ENCODE measurements at places on chromosomes 3 and 15. TPM values are rescaled to one million over a fixed set of nuclear protein-coding genes. Genes with fewer than 3 reads are reported as not detected.

The AP3B2 gene
- under 0.01 TPM for total RNA-seq

The GOLGA6L4 gene
- 0.36 TPM for total RNA-seq

GRCh38 chr3:194556086-194557056, 69.6 kb upstream of the ATP13A3 start:
- DNase-seq = no peak

DNA sequence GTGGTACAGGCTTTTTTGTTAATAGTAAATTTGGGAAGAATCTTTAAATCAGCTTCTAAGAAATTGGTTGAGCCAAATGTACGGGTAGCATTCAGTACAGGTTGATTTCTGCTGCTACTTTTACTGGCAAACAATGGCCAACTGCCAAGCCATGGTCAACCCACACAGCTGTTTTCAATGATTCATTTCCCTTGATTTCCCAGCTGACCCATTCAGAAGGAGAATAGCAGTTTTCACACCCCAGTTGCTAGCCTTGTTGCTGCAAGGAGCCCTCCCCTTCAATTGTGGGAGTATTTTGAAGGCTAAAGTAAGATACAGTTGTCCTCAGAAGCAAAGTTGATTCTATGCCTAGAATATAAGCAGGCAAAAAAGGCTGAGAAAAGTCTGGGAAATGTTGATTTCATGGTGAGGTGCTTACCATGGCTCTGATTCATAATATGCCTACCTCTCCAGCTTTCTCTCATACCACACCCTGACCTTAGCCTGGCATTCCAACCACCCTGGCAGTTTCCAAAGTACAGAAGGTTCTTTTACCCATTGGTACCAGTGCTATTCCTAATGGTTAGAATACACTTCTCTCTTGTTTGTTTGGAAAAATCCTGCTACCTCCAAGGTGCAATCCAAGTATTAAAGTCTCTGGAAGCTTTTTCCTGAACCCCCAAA, 320.3 kb upstream of the TGFBR2 start:
- DNase-seq = peak; percentile 90

DNA sequence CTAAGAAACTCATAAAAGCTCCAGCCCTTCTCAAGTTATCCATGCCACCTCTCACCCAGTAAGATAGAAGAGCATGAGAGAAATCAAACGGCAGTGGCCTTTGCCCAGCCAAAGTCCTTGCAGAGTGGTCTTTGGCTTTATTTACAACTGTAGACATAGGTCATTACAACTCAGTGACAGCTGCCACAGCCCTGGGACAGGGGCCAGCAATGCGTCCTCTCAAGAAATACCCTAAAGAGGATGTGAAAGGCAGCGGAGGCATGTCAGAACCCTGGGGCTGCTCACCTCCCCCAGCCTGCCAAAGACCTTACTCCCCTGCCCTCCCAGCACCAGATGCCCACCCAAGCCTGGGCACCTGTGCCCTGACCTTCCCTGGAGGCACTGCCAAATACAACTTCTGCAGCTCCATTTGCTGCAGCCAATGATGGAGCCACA, 6.3 kb downstream of the ACAA1 start:
- no peak for DNase-seq

DNA sequence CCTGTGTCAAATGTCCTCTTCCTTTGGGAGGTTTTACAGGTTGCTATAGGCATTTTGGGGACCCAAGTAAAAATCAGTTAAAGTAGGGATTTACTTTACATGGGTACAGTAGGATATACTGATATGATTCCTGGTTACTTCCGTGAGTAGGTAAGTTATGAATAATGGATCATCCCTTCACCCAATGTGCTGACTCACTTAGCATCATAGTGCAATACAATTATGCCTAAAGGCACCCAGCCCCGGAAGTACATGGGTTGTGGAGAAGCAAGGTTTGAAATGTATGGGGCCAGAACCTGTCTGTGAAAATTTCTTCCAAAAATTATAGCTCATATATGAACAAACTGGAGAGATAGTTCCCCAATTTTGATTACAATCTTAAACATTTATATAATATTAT, 64.0 kb downstream of the GLB1 start:
- DNase-seq = no peak

GRCh38 chr15:38254051-38254883, 1.6 kb downstream of the SPRED1 start:
- peak; percentile 37 for DNase-seq

All from epithelial cell of proximal tubule (primary cell).